ENCODE measurements at places on chromosomes 16 and 17.

DNA sequence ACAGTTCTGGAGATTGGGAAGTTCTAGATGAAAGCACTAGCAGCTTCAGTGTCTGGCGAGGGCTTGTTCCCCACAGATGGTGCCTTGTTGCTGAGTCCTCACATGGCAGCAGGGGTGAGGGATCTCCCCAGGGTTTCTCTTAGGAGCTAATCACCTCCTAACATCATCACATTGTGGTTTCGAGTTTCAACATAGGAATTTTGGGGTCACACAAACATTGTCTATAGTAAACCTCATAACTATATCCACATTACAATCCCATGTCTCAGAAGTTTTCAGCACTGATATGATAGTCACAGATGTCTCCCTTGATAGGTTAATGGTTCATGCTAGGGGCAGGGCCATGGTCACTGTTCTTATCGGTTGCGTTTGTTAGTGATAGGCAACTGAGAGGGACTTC, 13.8 kb downstream of the CLUAP1 start:
- DNase-seq, result peak; percentile 37

DNA sequence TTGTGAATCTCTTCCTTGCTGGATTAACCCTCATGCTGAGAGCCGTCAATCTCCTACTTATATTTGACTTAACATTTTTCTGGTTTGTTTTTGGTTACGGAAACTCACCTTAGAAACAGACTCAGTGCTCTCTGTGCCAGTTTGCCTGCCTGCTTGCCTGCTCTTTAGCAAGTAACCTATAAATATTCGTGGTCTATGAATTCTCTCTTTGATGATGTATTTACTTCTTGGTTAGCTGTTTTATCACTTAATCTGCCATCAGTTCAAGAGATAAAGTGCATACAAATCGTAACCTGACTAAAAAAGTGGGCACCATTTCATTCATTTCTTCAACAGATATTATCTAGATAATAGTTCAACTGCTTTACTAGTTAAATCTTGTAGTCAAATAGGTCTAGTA, 26.7 kb downstream of the CYB5B start:
- no peak for DNase-seq

- DNase-seq, result no peak
These were observed 312.2 kb upstream of the MAF start for GRCh38 chr16:79912592-79913310.

- DNase-seq, result peak; percentile 92
These were observed 4.8 kb downstream of the ATP2A3 start for GRCh38 chr17:3959295-3959899.

- DNase-seq, result no peak
These were observed 27.7 kb upstream of the GPRC5C start for GRCh38 chr17:74404218-74404617.

- peak; percentile 63 for DNase-seq
These were observed 742 bp upstream of the FBXO31 start for GRCh38 chr16:87384162-87384874.

- DNase-seq, result peak; percentile 80
These were observed 77.5 kb upstream of the N4BP1 start for GRCh38 chr16:48687421-48688038.

DNA sequence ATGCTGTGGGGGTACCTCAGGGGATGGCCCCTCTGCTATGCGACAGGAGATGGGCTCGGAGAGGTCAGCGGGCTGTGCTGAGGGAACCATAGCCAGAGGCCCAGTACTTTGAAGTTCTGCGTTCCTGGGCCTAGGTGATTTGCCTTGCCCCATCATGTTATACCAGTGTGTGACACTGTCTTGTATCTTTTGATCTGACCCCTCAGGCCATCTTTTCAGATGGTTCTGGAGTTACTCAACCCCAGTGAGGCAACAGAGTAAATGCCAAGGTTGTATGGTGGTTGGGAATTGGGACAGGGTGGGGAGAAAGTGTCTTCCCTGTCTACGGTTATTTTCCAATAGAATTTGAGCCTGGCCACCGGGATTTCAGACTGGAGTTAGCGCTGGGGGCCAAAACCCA, 8.5 kb downstream of the MSI2 start:
- DNase-seq, result no peak
